CMK (cell line): ENCODE measurements at places on chromosomes 5 and 9.

- DNase-seq = no peak
Observed at GRCh38 chr5:66306844-66307315, 162.8 kb downstream of the SREK1 start.

- no peak for DNase-seq
Observed at GRCh38 chr5:168005093-168005492, 286.4 kb upstream of the WWC1 start.

GRCh38 chr9:121700832-121701419, 49.5 kb downstream of the DAB2IP start:
- DNase-seq = no peak

DNA sequence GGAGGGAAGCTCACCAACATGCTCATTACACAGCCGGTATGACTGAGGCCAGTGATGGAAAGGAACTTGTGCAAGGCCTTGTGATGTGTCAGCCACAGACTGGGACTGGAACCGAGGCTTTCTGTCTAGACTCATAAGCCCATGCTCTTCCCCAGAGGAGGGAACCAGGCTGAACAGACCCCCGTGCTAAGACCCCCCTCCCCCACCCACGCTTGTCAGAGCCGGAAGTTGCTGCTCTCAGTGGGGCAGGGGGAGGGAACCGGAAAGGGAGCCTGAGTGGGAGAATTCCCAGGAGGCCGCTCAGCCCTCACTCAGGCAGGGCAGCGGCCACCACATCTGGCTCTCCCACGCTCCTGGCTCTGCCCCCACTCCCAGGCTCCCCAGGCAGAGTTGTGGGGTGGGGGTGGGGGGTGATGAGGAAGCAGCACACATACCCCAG, 4.1 kb upstream of the PDGFRB start:
- no peak for DNase-seq

DNA sequence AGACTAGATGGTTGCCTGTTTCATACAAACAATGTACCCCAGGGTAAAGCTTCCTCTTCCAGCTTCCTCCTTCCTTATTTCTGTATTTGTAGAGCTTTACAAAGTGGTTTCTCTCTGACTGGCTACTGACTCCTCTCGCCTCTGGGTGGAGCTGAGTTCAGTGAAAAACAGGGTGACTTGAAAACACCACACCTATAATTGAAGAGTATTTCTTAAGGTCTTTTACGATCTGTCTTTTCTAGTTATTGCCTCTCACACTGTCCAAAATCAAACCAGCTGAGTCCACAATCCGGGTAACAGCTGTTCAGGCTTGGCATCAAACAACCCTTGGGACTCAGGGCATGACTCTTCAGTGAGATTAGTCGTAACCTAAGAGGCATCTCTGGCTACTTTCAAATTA, 200.4 kb downstream of the ARRDC3 start:
- DNase-seq = no peak

GRCh38 chr9:34185778-34186551, 7.1 kb downstream of the UBAP1 start:
- no peak for DNase-seq

DNA sequence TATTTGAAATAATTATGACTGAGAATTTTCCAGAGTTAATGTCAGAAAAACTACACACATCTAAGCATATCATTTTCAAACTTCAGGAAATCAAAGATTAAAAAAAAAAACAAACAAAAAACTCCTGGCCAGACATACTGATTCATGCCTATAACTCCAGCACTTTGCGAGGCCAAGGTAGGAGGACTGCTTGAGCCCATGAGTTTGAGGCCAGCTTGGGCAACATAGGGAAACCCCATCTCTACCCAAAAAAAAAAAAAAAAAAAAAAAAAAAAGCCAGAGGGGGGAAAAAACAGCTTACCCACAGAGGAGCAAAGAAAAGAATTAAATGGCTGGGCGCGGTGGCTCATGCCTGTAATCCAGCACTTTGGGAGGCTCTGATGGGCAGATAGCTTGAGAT, 22.4 kb downstream of the EFCAB9 start:
- DNase-seq = no peak

- no peak for DNase-seq
Observed at GRCh38 chr9:134618833-134619447, 22.7 kb upstream of the COL5A1 start.

- no peak for DNase-seq
Observed at GRCh38 chr5:64505769-64506566, at the start of gene RGS7BP. RGS7BP (plus strand) TSS chr5:64506015; CDS start chr5:64506625, 610 bp downstream.

DNA sequence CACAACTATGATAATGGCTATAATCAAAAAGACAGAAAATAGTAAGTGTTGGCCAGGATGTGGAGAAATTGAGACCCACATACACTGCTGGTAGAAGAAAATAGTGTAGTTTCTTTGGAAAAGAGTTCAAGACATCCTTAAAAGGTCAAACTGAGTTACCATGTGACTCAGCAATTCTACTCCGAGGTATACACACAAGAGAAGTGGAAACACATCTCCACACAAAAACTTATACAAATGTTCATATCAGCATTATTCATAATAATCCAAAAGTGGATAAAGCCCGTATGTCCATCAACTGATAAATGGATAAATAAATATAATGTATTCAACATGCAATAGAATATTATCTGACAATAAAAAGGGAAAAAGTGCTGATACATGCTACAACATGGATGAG, 532.2 kb downstream of the NR2F1-AS1 start:
- DNase-seq = no peak

- DNase-seq = no peak
Observed at GRCh38 chr9:21110708-21111576, 30.7 kb downstream of the IFNW1 start.

DNA sequence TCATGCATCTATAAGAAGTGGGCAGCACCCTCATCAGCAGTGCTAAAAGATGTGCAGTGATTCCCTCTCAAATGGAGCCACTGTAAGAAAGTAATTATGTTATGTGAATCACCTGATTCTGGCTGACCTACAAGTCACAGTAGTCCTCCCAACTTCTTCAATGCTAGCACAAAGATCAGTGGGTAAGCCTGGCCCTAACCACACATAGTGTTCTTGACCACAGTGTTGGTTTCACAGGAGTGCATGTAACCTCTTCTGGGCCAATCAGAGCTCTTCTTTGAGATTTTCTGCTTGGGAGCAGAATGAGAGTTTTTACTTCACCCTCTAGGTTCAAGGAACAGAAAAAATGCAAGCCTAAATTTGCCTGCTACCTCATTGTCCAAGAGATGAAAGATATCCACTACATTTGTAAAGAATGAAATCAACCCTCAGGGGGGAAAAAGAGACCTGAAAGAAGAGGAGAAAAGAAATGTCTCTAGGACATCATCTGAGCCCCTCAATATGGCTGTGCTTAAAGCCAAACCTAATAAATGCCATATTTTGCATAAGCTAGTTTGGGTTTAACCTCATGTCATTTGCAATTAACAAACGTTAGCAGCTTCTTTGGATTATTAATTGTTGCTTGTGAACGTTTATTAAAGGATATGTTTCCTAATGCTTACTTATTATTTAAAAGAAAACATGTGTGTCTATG, 65.3 kb upstream of the ADRB2 start:
- DNase-seq = no peak
